Left forelimb (tissue), 1 donor: ENCODE measurements at places on chromosomes 16 and 17.

DNA sequence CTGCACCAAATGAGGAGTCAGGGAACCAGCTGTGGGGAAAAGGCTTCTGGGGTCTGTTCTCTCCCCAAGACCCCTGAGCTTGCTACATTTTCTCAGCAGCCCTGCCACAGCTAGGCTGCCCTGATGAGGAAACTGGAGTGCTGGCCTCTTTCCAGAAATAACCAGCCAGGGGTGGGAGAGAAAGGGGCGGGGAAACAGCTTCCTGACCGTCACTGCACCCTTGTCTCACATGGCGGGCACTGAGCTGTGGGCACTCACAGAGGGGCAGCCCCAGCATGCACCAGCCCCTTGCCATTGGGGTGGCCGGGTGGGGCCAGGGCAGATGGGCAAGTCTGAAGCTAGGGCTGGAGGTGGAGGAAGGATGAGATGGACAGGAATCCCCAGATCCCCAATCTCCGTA, 2.9 kb downstream of the SRL start:
- DNase-seq = no peak

DNA sequence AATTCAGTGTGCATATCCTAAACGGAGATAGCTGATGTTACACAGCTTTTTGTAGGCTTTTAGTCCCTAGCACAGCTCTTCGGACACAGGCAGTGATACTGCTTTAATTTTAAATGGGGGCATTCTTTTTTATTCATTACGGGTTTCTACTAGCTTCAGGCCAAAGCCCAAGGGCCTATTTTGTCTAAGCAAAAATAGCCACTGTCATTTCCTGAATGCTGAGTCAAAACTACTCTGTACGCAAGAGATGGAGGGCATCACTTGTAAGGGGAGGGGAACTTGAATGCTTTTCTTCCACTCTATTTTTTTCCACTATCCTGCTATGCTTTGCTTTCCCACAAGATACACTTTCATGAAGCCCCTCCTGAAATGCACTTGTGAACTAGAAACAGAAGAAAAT, 360.7 kb downstream of the PMP22 start:
- DNase-seq = no peak

- DNase-seq = no peak
These were observed 3.9 kb upstream of the FXR2 start for GRCh38 chr17:7618608-7619007.

- peak; percentile 96 for DNase-seq
These were observed at the start of gene MCRIP1 for GRCh38 chr17:81833160-81833920. Gene MCRIP1 (minus strand): TSS chr17:81833291. CDS start chr17:81824506, 8,785 bp downstream.

DNA sequence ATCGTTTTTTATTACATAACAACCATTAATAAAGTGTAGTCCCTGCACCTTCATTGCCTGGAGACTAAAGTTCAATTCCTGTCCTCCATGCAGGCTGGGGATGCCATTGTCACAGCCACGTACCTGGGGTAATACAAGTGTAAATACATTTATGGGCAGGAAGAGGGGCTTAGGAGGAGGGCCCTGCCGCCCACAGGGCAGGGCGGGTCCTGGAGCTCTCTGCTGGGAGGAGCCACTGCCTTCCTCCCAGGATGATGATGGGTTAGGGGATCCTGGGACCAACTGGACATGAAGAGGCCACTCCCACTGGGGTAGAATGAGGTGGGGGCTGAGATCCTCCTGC, 44.1 kb upstream of the SLC38A10 start:
- DNase-seq = no peak

DNA sequence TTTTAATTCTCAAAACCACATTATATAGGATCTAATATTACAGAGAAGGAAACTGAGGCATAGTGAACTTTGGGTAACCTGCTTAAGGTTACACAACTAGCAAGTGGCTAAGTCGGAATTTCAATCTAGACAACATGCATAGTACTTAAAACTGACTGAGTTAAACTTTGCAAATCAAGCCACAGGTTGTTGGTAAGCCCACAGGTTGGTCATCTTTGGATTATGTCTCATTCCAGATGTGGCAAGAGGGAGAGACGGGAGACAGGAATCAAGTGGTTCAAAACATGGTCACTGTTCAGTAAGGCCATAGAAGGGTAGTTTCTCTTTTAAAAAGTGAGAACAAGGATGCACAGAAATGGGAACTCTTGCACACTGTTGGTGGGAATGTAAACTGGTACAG, 57.1 kb downstream of the MYO1D start:
- no peak for DNase-seq

DNA sequence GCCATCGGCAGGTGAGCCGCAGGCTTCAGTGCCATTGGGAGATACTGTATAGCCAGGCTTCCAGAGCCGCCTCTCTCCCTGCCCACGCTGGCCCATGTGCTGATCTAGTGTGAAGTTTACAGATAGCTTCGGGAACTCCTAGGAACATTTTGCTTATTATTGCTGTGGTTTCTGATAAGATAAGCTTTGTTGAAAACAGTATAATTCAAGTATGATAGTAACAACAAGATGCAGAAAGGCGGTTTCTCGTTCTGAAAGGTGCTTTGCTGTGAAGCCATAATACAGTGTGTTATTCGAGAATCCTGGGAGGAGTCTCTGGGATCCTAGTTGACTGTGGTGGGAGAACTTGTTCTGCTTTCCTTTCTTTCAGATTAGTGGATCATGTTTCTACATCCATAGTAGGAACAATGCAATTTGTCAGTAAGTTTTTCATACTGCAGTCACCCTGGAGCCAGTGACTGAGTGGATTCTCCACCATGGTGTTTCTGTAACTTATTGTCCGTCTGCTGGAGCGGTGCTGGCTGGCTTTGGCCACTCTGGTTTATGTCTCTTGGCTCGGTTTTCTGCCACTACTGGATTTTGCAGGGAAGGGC, 31.5 kb downstream of the RAB11FIP3 start:
- no peak for DNase-seq

GRCh38 chr16:27314161-27314723, 468 bp downstream of the IL4R start:
- DNase-seq = peak; percentile 73

DNA sequence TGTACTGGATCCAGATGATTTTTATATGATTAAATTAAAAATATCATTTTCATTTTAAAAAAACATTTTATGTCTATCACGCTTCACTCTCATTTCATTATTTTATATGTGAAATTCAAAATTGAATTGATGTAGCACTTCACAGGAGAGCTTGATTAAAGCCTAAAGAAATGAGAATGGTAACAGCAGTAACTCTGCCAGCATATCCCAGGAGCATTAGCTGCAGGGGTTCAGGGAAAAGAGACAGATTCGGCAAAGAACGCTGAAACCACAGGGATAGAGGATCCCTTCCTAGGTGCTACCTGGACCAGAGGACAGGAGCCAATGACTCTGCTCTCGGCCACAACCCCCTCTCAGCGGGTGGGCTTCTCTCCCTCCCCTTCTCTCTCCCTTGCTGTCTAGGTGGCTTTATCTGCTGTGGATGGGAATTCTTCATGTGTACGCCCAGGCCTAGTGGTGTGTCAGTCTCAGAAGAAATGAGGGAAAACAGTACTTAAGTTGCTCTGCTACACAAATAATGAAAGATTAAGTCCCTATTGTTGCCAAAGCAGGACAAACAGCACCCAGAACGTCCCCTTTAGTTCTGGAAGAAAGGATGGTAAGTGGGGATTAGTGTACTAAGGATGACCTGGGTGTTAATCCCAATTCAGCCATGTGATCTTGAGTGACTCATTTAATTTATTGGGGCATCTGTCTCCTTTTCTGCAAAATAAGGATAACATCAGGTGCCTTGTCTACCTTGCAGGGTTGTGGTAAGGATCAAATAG, 123.3 kb downstream of the CDK5R1 start:
- no peak for DNase-seq

- DNase-seq = no peak
These were observed 69.1 kb downstream of the COPRS start for GRCh38 chr17:31789707-31790505.

DNA sequence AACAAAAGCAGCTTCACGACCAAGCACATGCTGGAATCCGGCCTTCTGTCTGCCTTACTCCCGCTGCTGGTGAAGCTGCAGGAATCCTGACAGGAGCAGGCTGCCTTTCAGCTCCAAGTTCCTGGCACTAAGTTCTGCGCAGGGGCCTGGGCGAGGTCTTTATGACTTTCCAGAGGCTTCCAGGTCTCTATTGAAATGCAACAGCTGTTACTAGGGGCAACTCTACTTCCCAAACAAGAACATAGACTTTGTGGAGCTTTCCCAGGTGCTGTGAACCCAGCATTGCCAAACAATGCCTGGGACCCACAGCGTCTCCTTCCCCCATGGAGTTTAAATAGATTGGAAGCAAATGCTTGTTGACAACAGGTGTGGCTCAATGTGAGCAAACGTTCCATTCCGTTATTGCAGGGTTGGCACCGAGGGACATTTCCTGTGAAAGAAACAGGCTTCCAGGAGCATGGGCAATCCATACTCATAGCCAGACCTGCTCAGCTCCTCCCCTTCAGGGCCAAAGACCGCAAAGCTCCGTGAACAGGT, 156.0 kb downstream of the CDH13 start:
- DNase-seq = no peak

GRCh38 chr16:7534749-7535148, 202.1 kb downstream of the RBFOX1 start:
- DNase-seq = no peak

DNA sequence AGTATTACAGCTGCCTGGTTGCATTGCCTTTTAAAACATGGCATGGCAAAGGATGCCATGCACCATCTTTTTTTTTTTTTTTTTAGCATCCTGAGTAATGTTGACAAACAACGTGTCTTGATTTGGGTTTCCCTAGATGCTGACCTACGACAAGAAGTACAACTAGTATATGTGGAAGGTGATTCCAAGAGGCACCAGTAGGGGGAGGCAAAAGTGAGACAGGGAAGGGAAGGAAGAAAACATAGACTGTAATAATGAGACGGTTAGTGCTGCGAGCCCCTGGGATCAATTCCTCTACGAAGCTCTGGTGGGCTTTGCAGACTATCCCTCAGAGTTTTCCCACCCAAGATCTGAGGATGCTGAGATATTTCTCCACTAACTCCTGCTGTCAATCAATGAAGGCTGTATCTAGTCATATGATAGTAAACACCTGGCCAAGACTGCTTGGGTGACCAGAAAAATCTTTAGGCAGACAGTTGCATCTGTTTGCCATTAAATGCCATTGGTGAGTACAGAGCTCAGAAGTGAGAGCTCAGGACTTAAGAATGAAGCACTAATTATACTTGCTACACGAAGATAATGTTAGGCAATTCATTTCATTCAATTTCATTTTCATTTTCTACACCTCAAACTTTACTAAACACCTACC, 458.6 kb upstream of the GOT2 start:
- DNase-seq = no peak

- peak; percentile 73 for DNase-seq
These were observed 32.4 kb downstream of the DCAKD start for GRCh38 chr17:45018848-45019711.

DNA sequence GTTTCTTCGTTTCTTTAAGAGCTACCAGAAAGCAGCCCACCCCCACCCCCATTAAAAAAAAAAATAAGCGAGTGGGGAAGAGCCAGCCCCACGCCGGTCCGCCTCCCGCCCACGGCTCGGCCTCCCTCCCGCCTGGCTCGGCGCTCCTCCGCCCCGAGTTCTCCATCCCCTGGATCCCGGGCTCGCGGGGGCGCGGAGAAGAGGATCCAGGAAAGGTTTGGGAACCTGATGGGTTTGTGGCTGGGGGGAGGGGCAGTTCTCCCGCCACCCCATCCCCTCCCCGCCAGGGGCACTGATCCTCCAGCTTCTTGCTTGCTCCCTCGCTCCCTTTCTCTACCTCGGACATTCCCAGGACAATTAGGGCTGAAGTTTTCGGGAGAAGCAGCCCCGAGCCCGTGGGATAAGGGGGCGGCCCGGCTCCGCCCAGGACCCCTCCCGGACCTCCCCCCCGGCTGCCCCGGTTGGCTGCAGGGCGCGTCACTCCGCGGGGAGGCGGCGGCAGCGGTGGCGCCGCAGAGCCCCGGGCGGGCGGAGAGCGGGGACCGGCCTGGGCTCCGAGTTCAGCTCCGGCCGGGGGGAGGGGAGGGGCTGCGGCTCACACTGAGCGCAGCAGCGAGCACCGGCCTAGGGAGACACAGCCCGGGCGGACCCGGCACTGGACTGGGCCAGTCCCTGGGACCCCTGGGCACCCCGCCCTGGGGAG, 1.0 kb upstream of the SALL1 start:
- DNase-seq = peak; percentile 88

- DNase-seq = no peak
These were observed 531.7 kb upstream of the TOM1L1 start for GRCh38 chr17:54368906-54369305.

DNA sequence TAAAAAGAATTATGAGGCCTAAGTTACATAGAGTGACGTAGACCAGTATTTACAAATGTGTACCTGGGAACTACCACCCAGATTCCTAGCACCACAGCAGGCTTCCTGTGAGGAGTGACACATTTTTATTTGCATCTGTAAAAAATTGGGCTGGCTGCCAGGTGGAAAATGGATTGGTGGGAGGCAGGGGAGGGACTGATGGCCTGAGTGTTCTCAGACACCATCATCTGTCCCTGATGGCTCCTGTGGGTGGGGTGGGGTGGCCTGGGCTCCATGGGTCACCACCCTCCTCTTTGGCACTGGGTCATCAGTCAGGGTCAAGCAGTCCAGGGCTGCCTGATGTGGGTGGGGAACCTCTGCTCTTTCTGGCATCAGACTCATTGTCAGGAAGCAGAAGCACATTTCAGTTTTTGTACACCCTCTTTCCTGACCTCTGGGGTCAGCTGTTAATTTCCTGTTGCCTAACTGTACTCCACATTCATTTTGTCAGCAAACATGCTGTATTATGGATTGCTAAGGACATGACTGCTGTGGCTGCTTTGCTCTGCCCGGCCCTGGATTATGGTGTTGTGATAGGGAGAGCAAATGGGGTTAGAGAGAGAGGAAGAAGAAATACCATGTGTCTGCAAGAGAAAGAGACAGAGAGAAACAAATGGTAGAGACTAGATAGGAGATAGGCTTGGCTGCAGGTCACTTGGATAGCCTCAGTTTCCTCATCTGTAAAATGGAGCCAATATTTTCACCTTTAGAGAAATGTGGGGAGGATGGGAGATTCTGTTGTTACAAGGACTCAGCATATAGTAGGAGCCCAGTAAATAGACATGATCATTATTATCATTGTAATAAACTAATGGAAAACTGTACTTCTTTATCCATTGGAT, 11.6 kb upstream of the MFAP4 start:
- peak; percentile 55 for DNase-seq

DNA sequence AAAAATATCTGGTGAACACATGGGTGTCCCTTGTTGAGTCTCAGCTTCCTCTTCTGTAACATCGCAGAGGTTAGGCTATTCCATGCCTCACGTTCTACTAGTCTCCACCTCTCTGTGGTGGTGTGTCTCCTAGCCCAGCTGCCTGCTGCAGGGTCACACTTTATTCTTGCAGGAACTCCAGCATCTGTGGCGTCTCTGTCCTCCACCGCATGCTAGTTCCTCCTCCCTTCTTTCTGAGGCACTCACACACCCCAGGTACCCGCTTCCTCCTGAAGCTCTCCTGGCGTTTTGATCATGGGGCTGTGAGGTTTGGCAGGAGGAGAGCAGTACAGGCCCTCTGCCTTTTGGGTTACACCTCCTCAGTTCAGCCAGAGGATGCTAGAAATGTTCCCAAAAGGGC, 9.9 kb upstream of the TEX2 start:
- DNase-seq = no peak

DNA sequence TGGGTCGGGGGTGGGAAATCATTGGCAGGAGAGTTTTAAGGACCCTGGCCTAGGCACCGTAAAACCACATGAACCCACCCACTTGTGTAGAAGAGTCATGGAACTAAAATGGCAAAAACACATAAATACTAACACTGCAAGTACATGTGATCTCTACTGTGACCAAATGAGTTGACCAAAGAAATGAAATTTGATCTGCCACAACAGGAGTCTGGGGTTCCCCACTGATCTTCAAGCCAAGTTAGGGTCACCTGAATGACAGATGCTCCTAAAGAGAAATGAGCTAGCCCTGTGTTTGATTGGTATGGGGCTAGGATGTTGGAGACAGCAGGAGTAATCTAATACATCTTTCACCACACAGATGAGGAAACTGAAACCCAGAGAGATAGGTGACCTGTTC, 21.5 kb upstream of the SKAP1 start:
- DNase-seq = no peak
